ENCODE measurements at places on chromosomes 11 and 22.

GRCh38 chr11:85725510-85726258, 39.7 kb upstream of the CCDC89 start:
- no peak for DNase-seq

DNA sequence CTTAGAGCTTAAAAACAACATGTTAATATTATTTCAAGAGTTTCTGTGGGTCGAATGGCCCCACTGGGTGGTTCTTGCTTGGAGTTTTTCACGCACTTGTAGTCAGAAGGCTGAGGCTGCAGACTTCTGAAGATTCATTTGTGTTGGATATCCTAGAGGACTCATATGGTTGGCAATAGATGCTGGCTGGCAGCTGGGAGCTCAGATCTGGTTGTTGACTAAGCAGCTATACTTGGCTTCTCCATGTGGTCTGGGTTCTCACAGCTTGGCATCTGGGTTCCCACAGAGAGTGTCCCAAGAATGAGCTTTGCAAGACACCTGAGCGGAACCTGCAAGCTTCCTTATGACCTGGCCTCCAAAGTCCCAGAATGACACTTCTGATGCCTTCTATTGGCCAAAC, 163.9 kb upstream of the ZC3H12C start:
- no peak for DNase-seq

DNA sequence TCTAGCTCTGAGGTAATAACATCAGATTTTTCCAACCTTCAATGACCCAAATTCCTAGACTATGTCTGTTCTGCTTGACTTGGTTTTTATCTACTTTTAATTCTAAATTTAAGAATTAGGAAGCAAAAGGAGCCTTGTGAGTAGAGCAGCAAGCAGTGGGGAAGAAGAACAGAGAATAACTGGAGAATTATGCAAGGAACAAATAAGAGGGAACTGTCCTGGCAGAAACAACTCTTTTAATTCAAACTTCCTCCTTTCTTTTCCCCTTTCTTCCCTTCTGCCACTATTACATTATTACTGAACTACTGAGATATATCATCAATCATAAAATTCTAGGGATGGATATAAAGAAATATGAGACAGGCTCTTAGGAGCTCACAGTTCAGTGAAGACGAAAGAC, 276.1 kb downstream of the SBF2 start:
- DNase-seq, result no peak

- DNase-seq, result no peak
Observed at GRCh38 chr11:67317888-67318555, 14.7 kb downstream of the SSH3 start.

- DNase-seq, result peak; percentile 96
Observed at GRCh38 chr11:116787786-116788486, at the start of gene ZPR1. TSS of gene ZPR1 (minus strand) at chr11:116788023. CDS start at chr11:116787990, 33 bp downstream.

- DNase-seq, result peak; percentile 90
Observed at GRCh38 chr11:45885274-45885920, at the start of gene MAPK8IP1. TSS of gene MAPK8IP1 (plus strand) at chr11:45885651. CDS start at chr11:45885821, 170 bp downstream.

DNA sequence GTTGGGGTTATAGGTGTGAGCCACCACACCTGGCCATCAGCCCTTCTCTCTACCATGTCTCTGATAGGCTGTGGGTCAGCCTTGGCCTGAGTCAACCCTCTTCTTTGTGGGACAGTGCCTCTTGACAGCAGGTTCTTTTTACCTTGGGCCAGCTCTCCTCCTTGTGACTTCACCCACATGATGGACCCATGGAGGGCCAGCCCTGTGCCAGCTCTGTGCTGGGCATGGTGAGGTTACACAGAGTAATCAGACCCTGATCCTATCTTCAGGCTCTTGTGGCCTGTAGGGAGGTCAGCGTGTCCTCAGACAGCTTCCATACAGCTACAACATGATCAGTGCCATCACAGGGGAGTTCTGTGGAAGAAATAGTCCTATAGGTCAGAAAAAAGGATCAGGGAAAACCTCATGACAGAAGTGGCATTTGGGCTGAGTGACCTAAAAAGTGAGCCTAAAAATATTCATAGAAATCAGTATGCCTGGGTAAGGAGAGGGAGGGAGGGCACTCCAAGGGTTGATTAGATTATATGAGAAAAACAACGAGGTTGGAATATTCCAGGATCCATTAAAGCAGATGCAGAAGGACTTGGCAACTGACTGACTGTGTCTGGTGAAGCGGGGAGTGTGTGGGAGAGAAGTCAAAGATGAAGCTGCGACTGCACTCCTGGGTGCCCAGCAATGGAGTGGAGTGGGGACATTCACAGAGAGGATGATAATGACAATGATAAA, 17.1 kb downstream of the OTOG start:
- no peak for DNase-seq

- peak; percentile 64 for DNase-seq
Observed at GRCh38 chr11:86214710-86215109, 29.8 kb upstream of the EED start.

DNA sequence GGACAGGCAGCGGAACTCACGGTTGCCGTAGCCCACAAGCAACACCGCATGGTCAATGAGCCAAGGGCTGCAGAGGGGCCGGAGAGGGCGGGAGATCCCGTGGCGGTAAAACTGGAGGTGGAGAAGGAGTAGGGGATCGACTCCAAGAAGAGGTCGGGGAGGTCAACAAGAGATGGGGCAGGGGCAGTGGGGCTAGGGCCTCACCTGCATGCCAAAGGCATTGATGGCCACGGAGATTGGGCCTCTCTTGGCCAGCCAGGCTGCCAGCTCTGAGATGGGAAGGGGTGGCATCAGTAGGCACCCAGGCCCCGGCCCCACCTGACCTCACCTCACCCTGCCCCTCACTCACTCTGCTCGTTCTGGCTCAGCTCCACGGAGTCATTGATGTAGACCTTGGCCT, 3.9 kb downstream of the CTSF start:
- no peak for DNase-seq

DNA sequence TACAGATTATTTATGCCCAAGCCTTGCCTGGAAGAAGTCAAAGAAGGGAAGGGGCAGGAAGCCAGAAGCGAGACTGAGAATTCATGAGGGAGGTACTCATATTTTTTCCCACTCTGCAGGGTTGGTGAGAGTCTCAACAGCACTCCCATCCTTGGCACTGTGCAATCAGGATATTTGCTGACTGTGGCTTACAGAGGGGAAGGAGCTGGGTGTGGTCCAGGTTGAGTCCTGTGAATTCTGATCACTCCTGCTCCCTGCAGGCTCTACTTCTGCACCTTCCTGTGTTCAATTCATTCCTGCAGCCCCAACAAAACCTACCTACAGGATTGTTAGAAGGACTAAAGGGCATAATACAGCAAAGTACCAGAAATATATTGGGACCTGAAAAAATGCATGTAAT, 530.5 kb downstream of the INSC start:
- no peak for DNase-seq

- DNase-seq, result peak; percentile 55
Observed at GRCh38 chr11:706439-706956, 467 bp downstream of the EPS8L2 start.

Data from GM20000 (cell line).